ENCODE measurements at places on chromosomes 5 and 9.

DNA sequence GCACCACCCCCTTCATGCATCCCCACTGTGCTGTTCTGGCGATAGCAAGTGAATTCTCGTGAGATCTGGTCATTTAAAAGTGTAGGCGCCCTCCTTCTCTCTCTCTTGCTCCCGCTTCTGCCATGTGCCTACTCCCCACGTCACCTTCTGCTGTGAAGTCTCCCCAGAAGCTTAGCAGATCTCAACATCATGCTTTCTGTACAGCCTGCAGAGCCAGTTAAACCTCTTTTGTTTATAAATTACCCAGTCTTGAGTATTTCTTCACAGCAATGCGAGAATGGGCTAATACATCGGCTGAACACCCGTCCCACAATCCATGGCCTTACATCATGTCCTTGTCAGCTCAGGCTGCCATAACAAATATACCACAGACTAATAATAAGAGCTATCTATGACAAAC is 17.4 kb downstream of the SHC3 start:
- no peak for DNase-seq

DNA sequence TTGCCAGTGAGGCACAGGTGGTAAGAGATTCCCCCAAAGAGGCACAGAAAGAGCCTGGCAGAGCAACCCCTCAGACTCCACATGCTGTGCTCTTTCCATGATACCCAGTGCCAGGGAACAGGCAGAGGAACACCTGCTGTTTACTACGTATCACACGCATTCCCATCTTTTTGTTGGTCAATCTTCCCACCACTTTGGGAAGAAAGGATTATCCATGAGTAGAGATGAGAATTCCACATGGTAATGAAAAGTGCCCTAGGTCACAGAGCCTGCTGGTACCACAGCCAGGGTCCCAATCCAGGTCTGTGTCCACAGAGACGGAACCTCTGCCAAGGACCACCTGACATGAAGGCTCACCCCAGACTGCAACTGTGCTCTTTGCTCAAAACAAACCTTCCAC is 86.6 kb downstream of the LHFPL2 start:
- peak; percentile 6 for DNase-seq

DNA sequence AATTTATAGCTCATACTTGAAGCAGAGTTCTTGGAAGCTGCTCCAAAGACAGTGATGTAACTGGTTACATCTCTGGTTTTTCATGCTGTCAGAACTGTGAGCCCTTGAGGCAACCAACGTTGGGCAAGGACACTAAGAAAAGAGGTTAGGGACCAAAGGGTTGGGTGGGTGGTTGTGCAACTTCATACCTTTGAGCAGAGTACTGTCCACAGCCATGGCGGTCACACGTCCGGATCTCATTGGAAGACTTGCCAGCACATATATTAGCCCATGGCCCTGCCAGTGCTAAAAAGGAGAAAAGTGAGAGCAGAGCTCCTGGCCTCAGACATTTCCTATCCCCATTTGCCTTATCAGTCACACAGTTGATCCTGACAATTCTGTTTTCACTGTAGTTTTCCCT is 2.1 kb downstream of the LECT2 start:
- DNase-seq = no peak

DNA sequence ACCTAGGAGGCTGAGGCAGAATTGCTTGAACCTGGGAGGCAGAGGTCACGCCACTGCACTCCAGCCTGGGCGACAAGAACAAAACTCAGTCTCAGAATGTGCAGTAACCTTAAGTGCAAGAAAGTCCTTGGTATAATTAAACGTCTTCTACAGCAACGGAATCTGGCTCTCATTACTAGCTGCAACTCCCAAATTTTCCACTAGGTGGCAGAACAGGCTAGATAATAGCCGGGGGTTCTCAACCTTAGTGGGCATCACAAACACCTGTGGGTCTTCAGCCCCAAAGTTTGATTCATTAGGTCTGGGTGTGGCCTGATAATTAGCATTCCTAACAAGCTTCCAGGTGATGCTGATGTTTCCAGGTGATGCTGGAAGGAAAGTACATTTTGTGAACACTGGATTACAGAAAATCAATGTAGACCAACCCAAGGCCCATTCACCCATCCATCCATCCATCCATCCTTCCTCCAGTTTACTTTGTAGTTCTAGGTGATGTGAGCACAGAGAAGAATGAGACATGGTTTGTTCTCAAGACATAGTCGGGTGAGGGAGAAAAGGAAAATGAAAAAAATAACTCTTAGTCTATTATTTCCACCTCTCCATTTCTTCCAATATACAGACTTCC is 37.3 kb downstream of the FBXW2 start:
- no peak for DNase-seq

DNA sequence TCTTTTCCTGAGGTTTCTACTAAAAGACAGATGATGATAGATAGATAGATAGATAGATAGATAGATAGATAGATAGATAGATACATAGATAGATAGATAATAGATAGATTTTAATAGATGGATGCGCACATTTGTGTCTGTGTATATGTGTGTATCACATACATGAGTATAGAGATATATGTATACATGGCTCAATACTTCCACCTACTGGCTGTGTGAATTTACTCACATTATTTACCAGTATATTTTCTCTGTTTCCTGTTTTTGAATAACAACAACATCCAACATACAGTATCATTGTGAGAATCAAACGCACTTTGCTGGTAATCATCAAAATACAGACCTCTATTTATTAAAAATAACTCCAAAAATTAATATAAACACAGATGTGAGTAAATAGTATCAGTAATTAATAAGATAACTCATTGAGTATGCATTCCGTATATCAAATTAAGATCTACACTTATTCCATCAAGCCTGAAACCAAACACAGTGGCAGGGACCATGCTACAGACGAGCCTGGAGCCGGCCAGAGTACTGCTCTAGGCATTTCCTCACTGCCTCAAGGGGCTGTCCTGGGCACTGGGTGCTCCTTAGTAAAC is 338.0 kb downstream of the SEMA5A start:
- DNase-seq = no peak

- DNase-seq = peak; percentile 66
Observed at GRCh38 chr9:125444166-125444565, 182.5 kb downstream of the GAPVD1 start.

GRCh38 chr9:78691542-78691941 is 394.6 kb downstream of the PSAT1 start:
- no peak for DNase-seq

GRCh38 chr5:151612689-151613427 is 21.7 kb upstream of the FAT2 start:
- DNase-seq = no peak

DNA sequence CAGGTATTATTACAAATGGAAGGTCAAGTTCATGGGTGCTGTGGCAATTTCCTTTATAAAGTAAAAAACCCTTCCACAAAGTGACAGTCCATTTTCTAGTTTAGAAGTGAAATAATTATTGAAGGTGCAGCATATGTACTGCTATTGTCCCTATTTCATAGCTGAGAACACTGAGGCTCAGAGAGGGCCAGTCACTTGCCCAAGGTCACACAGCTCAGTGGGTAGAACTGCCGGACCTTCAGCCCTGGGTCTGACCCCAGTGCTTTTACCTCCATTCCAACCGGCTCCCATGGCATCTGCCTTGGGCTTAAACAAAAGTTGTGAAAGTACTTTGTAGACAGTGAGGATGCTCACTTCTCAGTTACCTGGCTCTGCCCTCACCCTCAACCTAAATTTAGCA is 150.6 kb upstream of the SMIM23 start:
- DNase-seq = no peak

DNA sequence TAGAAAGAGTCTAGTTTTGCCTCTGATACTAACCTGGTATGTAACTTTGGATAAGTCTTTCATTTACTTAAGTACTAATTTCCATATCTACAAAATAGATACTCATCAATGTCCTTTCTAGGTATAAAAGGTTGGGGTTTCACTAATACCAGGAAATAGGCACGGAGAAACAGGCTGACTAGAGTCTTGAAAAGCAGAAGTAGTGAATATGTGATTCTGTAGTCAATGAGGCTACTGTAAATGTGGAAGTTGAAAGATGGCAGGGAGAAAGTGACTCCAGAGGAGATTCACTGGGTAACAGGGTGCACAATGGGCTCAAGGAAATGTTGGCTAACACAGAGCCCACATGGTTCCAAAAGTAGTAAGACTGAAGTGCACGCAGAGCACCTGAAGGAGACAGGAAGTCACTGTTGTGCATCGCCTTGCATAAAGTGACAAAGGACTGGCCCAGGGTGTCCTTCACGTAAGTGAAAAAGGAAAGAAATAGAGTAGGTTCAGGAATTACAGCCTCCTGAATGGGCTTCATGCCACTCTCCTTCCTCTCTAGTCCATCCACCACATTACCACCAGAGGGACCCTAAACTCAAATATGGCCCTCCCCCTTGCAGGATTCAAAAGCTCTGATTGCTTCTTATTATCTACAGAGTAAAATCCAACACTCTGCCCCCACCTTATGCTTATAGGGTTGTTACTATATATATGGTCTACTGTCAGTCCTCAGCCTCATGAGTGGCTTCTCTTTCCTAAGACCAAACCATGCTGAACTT is 288.0 kb upstream of the SMARCA2 start:
- no peak for DNase-seq

DNA sequence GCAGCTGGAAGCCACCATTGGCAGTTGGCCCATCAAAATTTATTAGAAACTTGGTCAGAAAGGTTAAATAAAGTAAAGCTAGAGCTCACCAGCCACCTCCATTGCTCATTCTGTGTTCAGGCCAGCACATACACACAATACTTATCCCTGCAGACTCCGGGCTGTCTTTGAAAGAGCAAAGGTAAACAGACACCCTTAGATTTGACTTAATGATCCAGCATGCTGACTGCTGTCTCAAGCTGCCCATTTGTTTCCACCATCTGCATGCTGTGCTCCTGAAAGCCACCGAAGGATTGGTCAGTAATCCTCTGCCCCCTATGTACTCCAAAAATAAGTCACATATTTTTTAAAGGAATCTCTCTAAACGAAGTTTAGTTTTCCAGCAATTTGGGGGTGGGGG is 1059.8 kb upstream of the DMAC1 start:
- no peak for DNase-seq

GRCh38 chr9:124964056-124964455 is 23.2 kb upstream of the GOLGA1 start:
- no peak for DNase-seq

- no peak for DNase-seq
Observed at GRCh38 chr5:103060424-103060954, 59.4 kb downstream of the GIN1 start.

DNA sequence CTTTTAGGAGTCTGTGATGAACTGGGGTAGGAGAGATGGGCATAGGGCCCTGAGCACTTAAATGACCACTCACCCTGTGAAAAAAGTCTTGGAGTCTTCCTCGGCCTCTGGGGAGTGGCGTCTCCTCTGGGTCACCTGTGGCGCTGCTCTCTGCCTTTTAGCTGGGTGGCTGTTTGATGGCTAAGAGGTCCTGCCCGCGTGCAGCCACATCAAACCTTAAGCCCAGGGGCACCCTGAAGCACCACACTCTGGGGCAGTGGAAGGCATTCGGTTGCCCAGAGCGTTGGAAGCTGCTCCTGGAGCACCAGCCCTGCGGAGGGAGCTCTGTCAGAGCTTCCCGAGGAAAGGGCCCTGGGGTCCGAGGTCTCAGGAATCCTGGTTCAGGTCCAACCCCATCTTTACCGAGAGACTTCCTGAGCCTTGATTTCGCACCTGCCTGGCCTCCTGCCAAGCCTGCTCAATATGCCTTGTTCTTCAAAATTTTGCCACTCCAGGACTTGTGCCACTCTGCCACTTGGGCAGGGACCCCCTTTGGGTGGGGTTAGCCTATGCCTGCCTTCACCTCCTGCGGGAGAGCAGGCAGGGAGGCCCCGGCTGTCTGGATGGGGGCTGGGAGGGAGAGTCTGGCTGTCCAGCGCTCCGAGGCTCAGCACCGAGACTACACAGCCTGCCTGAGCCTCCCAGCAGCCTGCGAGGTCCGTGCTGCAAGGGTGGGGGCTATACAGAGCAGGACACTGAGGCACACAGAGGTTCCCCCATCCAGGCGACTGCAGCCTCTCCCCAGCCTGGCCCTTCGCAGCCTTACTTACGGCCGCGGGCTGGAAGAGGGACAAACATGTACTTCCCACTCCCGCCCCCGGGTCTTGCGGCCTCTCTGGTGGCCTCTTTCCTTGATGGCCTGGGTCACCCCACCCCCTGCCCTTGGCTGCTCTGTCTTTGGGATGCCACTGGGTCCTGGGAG is 63.4 kb upstream of the RNU6ATAC start:
- no peak for DNase-seq

DNA sequence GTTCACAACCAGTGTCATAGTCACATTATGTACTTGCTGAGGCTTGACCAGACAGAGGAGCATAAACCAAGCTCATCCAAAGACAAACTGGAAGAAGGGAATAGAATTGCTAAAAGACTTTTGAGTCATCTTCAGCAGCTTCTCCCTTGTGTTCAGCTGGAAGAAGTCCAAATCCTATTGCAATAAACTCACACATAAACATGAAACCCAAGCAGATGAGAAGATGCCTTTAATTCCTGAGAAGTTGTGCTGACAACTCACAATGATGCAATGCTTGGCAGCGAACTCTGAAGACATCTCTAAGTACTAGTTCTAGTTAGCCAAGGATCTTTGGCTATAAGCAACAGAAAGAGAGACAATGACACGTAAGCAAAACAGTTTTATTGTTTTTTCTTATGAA is 642.1 kb downstream of the KCTD16 start:
- no peak for DNase-seq

GRCh38 chr9:19457693-19458009 is 48.8 kb downstream of the ACER2 start:
- DNase-seq = no peak

DNA sequence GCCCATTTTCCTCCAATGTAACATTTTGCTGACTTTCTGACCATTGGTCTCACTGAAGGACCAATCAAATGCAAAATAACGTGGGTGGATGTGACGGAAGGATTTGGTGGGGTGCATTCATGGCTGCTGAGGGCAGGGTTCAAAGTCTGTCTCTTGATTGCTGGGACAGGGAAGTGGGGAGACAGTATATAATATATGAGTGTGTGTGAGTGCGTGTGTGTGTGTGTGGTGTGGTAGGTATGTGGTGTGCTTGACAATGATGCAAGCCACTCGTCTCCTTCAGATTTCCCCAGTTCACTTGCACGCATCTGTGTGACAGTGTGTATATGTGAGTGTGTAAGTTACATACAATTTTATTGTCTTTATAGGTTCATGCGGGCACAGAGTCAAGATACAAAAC is 477.3 kb downstream of the DIRAS2 start:
- DNase-seq = no peak

DNA sequence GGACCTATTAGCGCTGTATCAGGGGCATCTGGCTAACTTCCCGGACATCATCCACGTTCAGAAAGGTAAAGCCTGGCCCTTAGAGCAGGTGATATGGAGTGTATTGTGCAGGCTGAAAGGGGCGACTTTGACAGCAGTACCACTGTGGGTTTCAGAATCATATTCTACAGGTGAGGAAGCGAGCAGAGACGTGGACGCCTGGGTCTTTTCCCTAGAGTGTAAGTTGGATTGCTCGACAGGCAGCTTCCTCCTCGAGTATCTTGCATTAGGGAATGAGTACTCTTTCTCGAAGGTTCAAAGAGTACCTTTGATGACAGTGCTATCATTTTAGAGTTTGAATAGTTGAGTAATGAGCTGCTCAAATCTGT is 1.9 kb downstream of the SNX18 start:
- no peak for DNase-seq

GRCh38 chr5:148825716-148826052 is 727 bp upstream of the ADRB2 start:
- no peak for DNase-seq

GRCh38 chr9:92654481-92655301 is 15.2 kb downstream of the IPPK start:
- DNase-seq = no peak
